Omental fat pad (tissue), 4 donors: ENCODE measurements at places on chromosomes 2 and 18. TPM values are rescaled to one million over a fixed set of nuclear protein-coding genes. Genes with fewer than 3 reads are reported as not detected.

DIPK1C gene
- total RNA-seq = not detected

CBLN2 gene
- total RNA-seq = 0.19 TPM

EML4 gene
- 33.3 TPM for total RNA-seq

TSPYL6 gene
- total RNA-seq = not detected

DSC2 gene
- total RNA-seq = 15.1 TPM

CERKL gene
- total RNA-seq = not detected

UGT1A4 gene
- total RNA-seq = not detected

TMEM182 gene
- total RNA-seq = 1.4 TPM

BCL11A gene
- total RNA-seq = 1.4 TPM

MDH1B gene
- total RNA-seq = 3.3 TPM

VPS54 gene
- total RNA-seq = 24.8 TPM

LINC00305 gene
- not detected for total RNA-seq

ANO7 gene
- total RNA-seq = 0.50 TPM

EMILIN1 gene
- total RNA-seq = 27.5 TPM

TEX44 gene
- not detected for total RNA-seq

PSTPIP2 gene
- 10.4 TPM for total RNA-seq

HADHB gene
- total RNA-seq = 166 TPM

PRSS56 gene
- not detected for total RNA-seq

MAPK4 gene
- not detected for total RNA-seq

STARD6 gene
- total RNA-seq = not detected

SERPINB4 gene
- total RNA-seq = not detected

PSD4 gene
- 14.2 TPM for total RNA-seq

GPD2 gene
- total RNA-seq = 38.9 TPM

FBXO15 gene
- total RNA-seq = 0.28 TPM
